ENCODE measurements at places on chromosomes 2 and 18.

GRCh38 chr2:75454241-75454620 lies 106.5 kb downstream of the EVA1A start:
- DNase-seq, result no peak

DNA sequence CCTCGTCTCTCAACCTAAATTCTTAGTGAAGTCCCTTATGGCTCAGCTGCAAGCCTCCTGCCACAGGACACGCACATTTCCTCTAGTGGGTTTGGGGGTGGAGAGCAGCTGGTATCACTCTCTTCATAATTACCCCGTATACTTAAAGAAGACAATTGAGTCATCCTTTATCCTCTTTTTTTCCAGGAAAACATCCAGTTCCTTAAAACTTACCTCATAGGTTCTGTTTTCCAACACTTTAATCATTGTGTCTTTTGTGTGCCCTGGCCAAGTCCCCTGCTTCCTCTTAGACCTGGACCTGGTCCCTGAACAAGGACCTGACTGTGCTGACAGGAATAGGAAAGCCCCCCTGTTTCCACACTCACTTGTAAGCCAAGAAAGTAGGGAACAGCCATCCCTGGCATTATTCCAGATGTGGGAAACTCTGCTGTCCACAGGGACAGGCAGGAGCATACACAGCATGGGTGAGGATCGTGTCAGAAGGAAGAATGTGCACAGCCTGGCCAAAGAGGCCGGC lies 42.3 kb upstream of the MYO1B start:
- DNase-seq, result no peak

DNA sequence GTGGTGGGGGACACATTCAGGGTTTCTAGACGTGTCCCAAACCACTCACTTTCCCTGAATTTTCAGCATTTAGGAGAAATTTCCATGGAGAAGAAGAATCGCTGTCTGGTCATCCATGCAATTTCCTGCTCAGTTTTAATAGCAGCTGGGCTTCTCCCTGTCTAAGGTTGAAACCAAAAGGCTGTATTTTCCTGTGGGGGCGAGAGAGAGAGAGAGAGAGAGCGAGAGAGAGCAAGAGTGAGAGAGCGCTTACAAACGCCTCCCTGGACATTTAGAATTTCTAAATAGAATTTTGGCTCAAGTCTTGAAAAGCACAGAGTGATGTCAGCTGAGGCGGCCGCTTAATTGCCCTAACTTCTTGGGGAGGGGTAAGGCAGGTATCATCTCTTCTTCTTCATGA lies 110.8 kb downstream of the SETBP1 start:
- no peak for DNase-seq

- DNase-seq, result no peak
These were observed 154.7 kb upstream of the HS6ST1 start for GRCh38 chr2:128473175-128474035.

DNA sequence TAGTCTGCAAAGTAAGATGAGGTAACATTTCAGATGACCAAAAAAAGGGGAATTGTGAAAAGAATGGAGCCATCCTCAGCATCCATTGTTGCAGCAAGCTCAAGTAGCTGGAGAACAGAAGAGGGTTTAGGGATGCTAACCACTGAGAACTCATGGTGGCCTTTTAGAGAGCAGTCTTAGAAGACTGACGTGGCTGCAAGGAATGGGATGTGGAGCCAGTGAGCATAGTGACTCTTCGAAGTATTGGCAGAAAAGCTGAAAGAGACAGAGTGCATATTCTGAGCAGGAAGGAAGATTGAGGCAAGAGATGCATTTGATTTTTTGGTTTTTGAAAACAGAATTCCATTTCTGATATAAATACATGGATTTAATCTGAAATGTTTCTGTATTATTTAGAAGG lies 151.2 kb downstream of the UBE2E3 start:
- DNase-seq, result no peak

DNA sequence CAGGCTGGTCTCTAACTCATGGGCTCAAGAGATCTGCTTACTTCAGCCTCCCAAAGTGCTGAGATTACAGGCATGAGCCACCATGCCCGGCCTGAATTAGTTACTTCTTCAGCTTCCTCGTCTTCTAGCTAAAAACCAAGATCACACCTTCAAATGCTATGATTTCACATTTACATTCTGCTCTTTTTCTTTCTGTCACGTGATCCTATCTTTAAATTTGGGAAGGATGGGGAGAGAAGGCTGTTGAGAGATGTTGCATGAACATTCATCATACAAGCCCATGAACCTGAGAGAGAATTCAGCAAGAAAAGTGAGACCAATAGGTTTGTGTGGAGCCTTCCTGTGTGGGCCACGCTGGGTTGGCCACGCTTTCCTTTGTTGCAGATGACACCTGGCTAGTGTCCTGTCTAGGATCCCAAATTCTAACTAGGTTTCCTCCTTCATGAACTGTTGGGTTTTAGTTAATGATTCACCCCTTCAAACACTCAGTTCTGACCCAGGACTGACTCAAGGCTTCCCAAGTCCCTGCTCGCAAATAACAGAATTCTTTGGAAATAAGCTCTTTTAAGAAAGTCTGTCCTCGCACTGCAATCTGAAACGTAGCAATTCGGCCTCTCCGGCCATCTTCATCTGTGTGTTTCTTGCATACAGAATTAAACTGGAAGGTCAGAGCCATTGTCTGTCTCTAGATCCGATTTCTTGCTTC lies 57.3 kb upstream of the CREB1 start:
- no peak for DNase-seq

- no peak for DNase-seq
These were observed 189.9 kb downstream of the SLC4A10 start for GRCh38 chr2:161814008-161814660.

DNA sequence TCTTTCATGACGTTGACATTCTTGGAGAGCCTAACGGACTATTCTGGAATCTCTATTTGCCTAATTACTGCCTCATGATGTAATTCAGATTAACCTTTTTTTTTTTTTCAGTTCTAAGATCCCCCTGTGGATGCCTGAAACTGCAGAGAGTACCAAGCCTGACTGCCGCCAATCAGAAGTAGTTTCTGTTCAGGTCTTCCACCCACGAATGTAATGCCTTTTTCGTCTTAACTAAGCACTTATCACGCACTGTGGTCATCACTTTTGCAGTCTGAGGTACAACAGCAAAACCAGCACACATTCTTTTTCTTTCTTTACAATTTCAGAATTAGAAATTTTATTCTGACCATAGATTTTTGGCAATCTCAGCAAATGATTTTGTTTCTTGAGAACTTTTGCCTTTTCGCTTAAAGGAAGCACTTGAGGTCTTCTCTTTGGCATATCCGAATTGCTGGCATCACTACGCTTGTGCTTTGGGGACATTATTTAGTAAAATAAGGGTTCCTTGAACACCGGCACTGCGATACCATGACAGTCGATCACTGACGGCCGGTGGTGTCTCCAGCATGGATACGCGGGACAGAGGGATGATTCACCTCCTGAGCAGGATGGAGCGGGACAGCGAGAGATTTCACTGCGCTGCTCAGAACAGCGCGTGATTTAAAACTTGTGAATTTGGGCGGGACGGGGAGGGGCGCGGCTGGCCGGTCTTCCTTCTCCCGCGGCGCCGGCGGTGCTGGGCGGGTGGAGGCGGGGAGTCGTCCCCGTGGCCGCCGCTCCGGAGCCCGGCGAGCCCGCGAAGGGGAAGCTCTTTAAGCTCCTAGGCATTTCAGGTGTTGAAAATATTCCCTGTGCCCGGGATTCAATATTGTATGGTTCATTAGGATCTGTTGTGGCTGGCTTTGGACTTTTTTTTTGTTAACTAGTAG lies 32.0 kb upstream of the GPR55 start:
- no peak for DNase-seq

- peak; percentile 16 for DNase-seq
These were observed 140.3 kb downstream of the RPIA start for GRCh38 chr2:88831792-88832248.

GRCh38 chr18:12585218-12585617 lies 72.7 kb downstream of the SPIRE1 start:
- DNase-seq, result no peak

- no peak for DNase-seq
These were observed 158.2 kb downstream of the ZEB2 start for GRCh38 chr2:144361742-144362141.

DNA sequence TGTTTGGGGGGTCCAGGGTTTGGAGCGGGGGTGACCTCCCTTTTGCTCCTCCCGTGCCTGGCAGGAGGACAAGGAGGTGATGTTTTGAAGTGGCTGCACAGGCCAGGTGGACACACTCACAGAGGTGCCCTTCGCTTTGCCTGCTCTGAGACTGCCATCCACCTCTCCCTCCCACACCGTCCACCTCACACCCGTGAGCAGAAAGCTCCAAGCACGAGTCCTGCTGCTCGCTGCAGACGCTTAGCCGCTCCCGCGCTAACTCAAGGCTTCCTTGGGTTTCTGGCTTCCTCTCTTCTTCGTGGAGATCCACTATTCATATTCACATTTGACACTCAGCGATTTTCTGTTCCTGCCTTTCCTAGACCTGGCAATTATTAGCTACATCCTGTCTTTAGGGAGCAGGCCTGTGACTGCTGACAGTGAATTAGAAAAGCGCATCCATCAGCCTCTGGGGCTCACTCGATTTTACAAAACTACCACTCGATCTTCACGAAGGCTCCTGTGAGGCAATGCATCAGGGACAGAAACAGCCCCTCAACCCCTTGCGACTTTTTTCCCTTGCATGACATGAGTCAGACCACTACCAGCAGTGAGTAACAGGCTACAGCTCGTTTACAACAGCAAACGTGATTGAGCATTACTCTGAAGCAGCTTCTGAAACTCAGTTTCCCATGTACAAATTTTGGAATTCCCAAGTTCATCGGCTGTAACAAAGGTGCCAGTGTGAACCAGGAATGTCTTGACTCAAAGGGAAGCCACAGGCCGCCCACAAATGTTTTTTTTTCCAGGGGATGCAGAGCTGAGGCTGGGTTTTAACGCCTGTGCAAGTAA lies 238.7 kb upstream of the SOX11 start:
- DNase-seq, result no peak

- no peak for DNase-seq
These were observed 13.2 kb downstream of the NRP2 start for GRCh38 chr2:205695460-205695991.

GRCh38 chr2:84816426-84817026 lies 64.4 kb downstream of the TRABD2A start:
- no peak for DNase-seq

- no peak for DNase-seq
These were observed 126.4 kb upstream of the EPAS1 start for GRCh38 chr2:46170611-46171350.

DNA sequence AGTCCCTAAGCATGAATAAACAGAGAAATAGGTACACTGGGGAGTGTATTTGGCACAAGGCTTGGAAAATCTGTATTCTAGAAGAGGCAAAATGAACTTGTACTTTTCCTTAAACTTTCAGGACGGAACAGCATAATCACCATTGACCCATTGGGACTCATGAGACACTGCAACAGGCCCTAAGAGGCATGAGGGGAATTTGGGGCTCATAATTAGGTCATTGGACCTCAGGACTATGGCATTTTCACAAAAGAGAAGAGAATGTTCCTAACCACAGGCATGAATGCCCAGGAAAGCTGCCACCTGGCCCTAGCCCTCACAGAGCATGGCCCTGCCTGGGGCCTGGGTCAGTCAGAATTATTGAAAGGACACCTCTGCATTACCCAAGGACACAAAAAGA lies 67.9 kb upstream of the PIK3C3 start:
- no peak for DNase-seq

- DNase-seq, result peak; percentile 20
These were observed 171.8 kb downstream of the ICOS start for GRCh38 chr2:204108330-204108751.

- DNase-seq, result peak; percentile 8
These were observed 1.4 kb upstream of the GALNT13 start for GRCh38 chr2:153870308-153870707.

GRCh38 chr2:237507512-237507911 lies 20.5 kb downstream of the MLPH start:
- no peak for DNase-seq

DNA sequence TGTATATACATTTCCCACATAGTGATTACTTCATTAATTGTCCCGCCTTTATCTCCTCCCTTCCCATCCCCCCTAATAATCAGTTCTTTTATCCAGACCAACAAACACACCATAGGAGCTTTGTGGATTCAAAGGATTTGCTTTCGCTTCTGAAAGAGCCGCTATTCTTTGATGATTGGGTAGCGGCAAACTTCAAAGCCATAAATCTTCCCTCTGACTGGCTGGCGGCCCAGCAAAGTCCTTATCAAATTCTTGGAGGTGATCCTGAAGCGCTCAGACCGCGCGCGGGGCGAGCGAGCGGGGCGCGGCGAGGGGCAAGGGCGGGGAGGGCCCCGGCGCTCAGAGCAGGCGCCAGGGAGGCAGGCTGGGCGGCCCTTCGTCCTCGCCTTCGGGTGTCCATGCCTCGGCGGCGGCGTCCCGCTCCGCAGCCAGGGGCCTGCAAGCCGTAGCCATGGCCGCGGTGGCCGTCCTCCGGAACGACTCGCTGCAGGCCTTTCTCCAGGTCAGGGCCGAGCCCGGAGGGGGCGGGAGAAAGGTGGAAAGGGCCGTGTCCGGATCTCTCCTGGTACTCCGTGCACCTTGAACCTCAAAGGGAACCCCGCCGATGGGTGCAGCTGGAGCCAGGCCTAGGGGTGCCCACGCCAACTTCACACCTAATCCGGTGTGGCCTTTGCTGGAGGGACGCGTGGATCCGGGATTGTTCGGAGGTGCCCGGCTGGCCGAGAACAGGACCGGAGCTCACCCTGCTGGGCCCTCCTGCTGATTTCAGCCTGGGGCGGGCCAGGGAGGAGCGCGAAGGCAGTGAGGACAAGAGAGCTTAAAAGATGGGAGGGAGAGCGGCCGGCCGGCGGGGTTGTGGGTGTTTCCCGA lies at the start of gene SP5:
Gene SP5 (plus strand): TSS at position 276 of the 870 bp plus-strand sequence. CDS start 176 bp downstream, at position 452.
- DNase-seq, result no peak

DNA sequence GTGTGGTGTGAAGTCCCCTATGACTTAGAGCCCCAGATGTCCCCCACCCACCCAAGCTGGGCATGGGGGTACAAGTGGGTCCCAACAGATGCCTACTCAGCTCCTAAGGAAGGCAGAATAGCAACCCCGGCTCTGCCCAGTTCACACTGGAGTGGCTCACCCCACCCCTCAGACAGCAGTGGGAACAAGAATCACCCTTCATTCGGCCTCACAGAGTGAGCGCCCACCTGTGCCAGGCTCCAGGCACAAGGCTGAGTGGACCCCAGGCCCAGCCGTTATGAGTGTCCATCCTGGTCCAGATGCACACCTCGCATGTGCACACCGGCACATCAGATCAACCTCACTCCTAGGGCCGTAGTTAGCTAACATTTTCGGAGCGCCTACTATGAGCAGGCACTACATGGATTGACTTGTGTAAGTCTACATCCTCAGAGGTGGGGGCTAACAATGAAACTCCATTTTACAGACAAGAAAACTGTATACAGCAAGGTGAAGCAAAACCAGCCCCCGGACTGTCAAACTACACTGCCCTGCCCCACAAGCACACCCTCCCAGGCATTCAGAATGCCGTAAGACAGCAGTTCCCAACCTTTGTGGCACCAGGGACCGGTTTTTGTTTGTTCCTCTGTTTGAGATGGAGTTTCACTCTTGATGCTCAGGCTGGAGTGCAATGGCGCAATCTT lies 2.8 kb upstream of the ASTL start:
- DNase-seq, result no peak

GRCh38 chr2:24821433-24821891 lies 28.2 kb downstream of the CENPO start:
- DNase-seq, result no peak
